Left lung (tissue), 14 donors: ENCODE measurements at places on chromosomes 11 and 22. TPM values are rescaled to one million over a fixed set of nuclear protein-coding genes. Genes with fewer than 3 reads are reported as not detected.

Gene PRDM11
- total RNA-seq: 13.6 TPM

Gene RIMBP3C
- 0.17 TPM for total RNA-seq

Gene TRIM29
- 5.4 TPM for total RNA-seq

Gene LIPT2
- 6.0 TPM for total RNA-seq

Gene APOA1
- total RNA-seq: 0.50 TPM

Gene TTC36
- 0.82 TPM for total RNA-seq

Gene NCF4
- total RNA-seq: 68.1 TPM

Gene NXPE4
- total RNA-seq: not detected

Gene OR5D18
- total RNA-seq: not detected
